Ovary (tissue), 10 donors: ENCODE measurements at places on chromosomes 7 and 10.

DNA sequence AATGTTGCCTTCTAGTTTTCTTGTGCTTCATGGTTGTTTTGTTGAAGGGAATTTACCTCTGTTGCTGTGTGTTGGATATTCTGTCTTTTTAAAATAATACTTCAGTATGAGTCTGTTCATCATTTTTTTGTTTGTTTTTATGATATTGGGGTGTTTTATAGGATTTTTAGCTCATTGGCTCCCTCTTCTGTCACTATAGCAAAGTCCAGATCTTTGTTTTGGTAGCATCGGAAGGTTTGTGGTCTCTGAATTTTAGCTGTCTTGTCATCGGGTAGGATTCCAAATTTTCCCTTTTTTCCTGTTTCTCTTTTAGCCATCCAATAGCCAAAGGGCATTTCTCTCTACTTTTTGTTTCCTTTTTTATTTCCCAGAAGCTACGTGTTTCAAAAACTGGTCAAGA lies 91.4 kb downstream of the EXOC4 start:
- DNase-seq, result no peak

DNA sequence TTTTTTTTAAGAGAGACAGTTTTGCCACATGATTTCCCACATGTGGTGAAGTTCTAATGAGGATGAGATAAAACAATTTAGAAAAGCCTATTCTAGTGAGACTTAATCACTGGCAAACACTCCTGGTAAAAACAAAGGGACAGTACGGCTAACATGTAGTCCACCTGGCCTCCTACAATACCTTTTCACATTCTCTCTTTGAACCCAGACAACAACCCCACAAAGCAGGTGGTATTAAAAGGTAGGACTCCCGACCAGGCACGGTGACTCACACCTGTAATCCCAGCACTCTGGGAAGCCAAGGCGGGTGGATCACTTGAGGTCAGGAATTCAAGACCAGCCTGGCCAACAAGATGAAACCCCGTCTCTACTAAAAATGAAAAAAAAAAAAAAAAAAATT lies 12.4 kb downstream of the PARD3 start:
- no peak for DNase-seq

GRCh38 chr10:6009150-6009549 lies 31.8 kb upstream of the IL15RA start:
- DNase-seq, result no peak

- DNase-seq, result no peak
These were observed 3.1 kb upstream of the CYP26A1 start for GRCh38 chr10:93070378-93071176.

DNA sequence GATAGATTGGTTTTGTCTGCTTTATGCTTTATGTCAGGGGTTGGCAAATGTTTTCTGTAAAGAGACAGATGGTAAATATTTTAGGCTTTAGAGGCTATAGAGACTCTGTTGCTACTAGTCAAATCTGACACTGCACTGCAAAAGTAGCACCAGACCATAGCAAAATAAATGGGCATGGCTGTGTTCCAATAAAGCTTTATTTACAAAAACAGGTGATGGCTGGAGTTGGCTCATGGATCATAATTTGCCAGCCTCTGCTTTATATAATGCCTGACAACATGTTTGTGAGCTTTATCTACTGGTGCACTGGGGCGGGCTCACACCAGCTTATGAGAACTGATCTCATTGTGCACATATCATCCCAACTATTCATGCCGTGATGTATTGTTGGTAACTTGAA lies 120.1 kb downstream of the PLXDC2 start:
- no peak for DNase-seq

GRCh38 chr7:121957626-121958025 lies 84.7 kb downstream of the PTPRZ1 start:
- no peak for DNase-seq

- no peak for DNase-seq
These were observed 326.3 kb downstream of the TCERG1L start for GRCh38 chr10:130985158-130985753.

- no peak for DNase-seq
These were observed 18.4 kb upstream of the SLC18A2 start for GRCh38 chr10:117222552-117222951.

- DNase-seq, result no peak
These were observed 5.5 kb downstream of the NOD1 start for GRCh38 chr7:30472784-30473775.
